ENCODE measurements at places on chromosomes 12 and 14.

- no peak for DNase-seq
Measured at GRCh38 chr12:19759227-19759626, 319.9 kb downstream of the AEBP2 start.

DNA sequence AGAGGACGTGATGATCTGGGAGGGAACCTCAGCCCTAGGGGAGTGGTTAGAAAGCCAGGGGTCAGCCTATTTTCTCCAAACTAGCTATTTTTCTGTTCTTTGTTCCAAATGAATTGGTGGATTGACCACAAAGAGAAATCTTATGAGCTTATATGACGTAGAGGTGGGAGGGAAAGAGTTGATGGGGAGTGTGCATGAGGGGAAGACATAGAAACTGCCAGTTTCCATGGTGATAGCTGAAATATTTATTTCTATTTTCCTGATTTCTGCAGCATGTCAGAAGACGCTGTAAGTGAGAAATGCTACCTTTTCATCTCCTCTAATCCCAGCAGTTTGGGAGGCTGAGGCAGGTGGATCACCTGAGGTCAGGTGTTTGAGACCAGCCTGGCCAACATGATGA, 51.4 kb upstream of the CISTR start:
- DNase-seq = no peak

- no peak for DNase-seq
Measured at GRCh38 chr12:47755655-47756562, 2.8 kb downstream of the RAPGEF3 start.

- DNase-seq = peak; percentile 63
Measured at GRCh38 chr12:127386723-127387122, 880.2 kb upstream of the TMEM132C start.

- DNase-seq = no peak
Measured at GRCh38 chr14:30243805-30244204, 315.2 kb upstream of the G2E3 start.

All from adrenal gland (tissue), 19 donors.